ENCODE measurements at places on chromosomes 2 and 18.

DNA sequence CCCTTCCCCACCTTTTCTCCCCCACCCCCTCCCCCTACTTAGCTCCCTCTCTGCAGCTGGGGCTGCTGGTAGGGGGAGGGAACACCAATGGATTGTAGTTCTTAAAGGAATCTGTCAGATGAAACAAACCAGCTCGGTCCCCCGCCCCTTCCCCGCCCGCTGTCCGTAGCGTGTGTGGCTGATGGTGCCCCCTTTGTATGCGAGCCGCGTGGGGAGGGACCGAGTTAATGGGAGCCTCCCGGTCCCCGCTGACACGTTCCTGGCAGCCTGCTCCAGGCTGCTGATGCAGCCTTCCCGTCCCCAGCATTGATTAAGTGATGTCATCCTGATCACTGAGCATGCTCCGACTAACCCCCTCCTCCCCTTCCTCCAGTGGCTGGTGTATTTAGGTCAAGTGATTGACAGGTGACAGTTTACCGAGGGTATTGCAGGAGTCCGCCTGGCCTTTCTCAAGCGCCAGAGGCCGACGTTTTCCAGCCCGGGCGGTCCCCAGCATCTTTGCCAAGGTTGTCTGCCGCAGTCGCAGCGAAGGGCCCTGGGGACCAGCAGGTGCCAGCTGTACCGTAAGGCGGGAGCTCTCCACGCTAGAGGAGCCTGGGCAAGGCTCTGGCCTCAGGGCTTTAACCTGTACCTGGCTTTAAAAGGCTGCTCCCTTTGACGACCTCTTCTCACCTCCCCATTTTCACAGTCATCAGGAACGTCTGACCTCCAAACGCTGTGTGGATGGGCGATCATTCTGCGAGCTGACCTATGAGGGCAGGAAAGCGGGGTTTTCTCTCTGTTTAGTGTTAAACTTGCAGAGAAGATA is 1.8 kb downstream of the KIF5C start:
- peak; percentile 80 for DNase-seq

DNA sequence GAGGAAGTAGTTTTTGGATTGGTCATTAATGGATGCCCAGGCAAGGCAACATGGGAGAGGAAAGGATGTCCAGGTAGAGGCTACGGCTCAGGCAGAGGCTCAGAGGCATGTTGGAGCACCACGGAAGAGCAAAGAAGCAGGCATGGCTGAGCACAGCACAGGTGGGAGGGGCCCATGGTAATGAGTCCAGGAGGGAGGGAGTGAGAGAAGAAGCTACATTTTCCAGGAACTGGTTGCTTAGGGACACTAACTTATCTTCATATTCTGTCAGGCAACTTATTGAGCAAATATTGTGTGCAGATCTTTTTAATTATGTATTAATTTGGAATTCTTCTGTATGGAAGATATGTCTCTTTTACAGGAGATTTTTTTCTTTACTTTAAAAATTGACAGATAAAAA is 42.2 kb downstream of the ARHGEF4 start:
- DNase-seq, result no peak

GRCh38 chr18:77300579-77300978 is 50.9 kb downstream of the GALR1 start:
- DNase-seq, result no peak

DNA sequence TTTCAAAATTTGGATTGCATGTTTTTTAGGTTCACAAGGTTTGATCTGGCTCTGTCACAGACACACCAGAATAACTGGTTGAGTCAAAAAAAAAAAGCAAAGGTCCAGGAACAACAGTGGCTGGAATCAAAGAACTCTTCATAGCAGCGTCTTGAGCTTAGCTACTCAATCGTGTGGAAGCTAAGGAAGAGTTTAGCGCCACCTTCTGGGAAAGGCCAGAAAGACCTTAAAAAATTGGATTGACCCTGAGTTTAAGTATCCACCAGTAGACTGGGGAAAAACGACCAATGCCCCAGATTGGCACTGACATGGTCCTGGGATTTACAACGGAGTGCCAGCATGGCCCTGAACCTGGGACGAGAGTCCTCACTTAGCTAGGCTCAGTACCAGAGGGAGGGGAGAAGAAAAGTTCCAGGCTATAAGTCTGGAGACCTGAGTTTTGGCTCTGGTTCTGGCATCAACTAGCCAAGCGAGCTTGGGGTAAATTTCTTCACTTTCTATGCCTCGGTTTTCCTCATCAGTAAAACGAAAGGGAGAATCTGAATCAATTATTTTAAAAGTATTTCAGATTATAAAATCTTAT is 71.1 kb upstream of the TFCP2L1 start:
- DNase-seq, result peak; percentile 78

DNA sequence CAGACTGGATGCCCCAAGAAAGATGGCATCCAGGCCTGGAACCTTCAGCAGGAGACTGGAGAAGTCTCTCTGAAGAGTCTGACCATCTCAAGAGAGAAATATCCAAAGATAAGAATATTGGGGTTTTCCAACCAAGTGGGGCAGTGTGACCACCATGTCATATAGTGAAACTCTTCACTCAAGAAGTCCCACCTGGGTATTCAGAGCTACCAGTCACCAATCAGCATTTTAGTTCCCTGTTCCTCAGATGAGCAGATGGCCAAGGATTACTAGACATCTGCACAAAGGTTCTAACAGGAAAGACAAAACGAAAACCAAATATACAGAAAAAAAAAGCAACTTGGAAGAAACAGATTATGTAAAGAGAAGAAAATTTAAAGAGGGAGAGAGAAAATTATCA is 38.5 kb upstream of the CXCR4 start:
- DNase-seq, result no peak

DNA sequence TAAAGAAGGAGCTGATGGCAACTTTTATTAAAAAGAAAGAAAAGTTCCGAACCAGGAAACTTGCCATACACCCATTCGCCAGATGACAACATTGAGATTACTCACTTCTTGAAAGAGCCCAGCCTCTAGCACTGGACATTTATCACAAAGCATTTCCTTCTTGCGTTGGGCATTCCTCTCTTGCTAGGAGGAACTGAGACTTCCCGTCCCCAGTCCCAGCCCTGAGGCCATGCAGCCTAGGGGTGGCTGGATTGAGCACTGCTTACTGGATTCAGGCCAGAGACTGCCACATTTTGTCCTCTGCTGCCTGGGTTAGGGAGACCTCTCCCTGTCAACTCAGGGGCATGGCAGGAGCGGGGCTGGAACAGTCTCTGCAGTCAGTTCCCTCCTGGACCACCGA is 80.1 kb downstream of the SDC1 start:
- no peak for DNase-seq

DNA sequence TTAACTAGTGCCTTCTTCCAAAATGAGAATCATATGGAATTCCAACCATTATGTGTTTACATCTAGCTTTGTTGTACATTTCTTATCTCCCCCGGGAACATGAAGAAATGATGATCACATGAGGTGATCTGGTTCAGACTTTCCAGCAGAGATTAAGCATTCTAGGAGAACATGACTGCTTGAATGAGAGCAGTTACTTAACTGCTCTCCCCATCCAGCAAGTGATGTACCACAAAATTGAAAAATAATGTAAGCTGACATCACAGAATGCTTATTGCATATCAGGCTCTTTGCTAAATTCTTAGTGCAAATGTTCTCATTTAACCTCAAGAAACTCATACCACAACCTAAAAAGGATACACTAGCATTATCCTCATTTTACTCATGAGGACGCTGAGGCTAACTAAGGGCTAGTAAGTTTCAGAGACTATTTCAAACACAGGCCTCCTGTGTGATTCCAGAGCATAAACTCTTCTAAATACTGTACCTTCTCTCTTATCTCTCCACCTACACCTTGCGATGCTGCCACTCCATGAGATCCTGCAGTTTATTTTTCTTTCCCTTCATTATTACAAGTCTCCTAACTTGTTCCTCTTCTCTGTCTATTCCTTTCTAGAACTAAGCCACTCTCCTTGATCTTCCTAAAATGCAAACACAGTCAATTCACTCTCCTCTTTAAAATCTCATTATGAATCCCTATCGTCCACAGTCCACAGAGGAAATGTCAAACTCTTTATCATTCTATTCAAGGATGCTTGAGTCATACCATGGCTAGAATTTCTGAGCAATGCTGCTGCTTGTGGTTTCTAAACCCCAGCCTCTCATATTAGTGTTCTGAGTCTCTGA is 1224.8 kb upstream of the ZEB2 start:
- no peak for DNase-seq

GRCh38 chr2:163701399-163702195 is 34.2 kb downstream of the FIGN start:
- DNase-seq, result no peak

- no peak for DNase-seq
These were observed 11.5 kb downstream of the CD226 start for GRCh38 chr18:69936191-69936558.

DNA sequence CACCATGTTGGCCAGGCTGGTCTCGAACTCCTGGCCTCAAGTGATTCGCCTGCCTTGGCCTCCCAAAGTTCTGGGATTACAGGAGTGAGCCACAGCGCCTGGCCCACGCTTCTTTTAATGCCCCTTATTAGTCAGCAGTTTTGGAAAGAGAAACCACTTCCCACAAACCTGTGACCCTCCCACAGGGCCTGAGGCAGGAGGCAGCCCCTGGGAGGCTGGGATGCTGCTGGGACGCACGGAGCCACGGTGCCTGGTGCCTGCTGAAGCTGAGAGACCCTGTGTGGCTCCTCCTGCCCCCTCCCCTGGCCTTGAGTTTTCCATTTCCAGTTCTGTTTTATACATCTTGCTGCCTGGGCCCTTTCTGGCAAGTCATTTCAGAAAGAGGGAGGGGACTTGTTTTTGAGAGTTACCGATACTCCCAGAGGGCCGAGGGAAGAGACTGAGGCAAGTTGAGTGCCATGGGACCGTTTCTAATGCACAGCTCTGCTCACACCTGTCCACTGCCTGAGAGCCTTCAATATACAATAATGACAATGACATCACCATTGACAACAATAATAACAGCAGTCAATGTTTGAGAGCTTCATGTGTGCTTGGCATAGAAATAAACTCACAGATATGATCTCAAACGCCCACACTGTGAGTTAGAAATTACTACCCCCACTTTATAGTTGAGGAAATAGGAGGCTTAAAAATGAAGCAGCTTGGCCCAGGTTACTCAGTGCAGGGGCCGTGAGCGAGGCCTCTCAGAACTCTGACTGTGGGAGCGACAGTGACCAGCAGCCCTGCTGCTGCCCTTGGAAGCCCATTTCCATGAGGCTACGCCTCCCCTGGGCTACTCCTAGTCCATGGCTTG is 78.1 kb upstream of the YWHAQ start:
- no peak for DNase-seq

DNA sequence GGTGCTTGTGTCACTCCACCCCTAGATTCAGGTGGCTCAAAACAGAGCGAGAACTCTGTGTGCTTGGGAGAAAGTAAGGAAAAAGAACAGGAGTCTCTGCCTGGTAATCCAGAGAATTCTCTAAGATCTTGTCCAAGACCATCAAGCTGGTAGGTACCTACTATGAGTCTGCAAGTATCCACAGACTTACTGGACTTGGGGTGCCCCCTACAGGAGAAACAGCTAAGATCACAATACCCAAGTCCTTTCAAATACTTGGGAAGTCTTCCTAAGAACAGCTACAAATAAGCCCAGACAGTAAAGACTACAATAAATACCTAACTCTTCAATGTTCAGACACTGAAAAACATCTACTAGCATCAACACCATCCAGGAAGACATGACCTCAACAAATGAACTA is 1143.6 kb upstream of the ACVR2A start:
- DNase-seq, result peak; percentile 21

GRCh38 chr2:173150963-173151362 is 75.3 kb downstream of the MAP3K20 start:
- no peak for DNase-seq

- no peak for DNase-seq
These were observed 217.0 kb downstream of the ANAPC1 start for GRCh38 chr2:111667001-111667400.

- DNase-seq, result no peak
These were observed 81.2 kb downstream of the LOXHD1 start for GRCh38 chr18:46575851-46576250.

GRCh38 chr2:3467654-3468053 is 51.7 kb downstream of the ADI1 start:
- no peak for DNase-seq

GRCh38 chr18:42268186-42268725 is 313.2 kb downstream of the PIK3C3 start:
- DNase-seq, result no peak

DNA sequence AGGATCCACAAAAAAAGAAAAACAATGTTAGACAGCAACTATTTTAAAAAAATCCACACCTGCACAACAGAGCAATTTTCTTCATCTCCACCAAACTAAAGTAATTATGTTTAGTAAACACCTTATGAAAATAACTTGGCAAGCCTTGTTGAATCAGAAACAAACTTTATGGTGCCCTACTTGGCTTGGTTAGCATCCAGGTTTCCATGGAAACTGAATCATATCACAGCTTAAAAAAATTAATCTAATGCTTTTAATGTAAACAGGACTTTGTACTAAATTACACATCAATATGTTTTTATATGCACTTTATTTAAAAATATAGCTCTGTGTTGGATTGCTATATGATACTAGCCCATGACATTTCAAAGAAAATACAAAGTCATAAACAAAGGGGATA is 1882.4 kb downstream of the SUCLG1 start:
- no peak for DNase-seq

DNA sequence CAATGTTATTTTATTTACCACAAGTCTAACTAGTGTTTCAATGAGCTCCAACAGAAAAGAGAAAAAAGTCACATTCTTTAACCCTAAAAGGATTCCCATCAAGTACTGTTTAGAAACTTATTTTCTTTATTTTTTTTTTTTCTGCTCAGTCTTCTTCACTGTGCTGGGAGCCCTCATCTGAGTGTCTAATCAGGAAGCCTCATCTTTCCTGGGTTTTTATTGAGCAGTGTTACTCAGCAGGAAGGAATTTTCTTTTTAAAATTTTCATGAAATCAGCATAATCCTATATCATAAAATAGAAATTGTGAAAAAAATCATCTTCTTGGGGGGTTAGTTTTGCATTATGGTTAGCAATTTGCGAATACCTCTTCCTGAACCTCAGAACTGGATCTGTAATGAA is 453.8 kb downstream of the CDH2 start:
- no peak for DNase-seq

- no peak for DNase-seq
These were observed 46.8 kb downstream of the TNS1 start for GRCh38 chr2:217955881-217956493.

GRCh38 chr2:240584486-240585031 is 2.0 kb upstream of the CAPN10 start:
- no peak for DNase-seq

- no peak for DNase-seq
These were observed 76.6 kb downstream of the COBLL1 start for GRCh38 chr2:164764996-164765395.

All from iPS-NIHi11 (cell line).